Neural crest cell (in vitro differentiated cells): ENCODE measurements at places on chromosomes 7 and 10.

DNA sequence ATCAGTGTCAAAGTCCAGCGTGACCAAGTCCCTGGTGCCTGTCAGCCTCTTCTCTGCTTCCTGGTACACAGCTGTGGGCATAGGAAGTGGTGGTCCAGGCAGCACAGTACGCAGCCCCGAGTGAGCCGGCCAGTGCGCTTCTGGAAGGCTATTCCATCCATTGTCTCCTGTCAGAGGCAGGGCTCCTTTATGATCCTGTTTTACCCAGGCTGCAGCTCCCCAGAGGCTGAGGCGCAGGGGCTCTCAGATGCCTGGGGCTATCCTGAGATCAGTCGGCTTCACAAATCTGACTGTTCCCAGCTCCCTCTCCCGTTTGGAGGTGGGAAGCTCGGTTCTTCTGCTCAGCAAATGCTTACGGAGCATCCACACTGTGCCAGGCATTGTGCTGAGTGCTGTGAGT is 70.3 kb downstream of the LANCL2 start:
- DNase-seq = no peak

DNA sequence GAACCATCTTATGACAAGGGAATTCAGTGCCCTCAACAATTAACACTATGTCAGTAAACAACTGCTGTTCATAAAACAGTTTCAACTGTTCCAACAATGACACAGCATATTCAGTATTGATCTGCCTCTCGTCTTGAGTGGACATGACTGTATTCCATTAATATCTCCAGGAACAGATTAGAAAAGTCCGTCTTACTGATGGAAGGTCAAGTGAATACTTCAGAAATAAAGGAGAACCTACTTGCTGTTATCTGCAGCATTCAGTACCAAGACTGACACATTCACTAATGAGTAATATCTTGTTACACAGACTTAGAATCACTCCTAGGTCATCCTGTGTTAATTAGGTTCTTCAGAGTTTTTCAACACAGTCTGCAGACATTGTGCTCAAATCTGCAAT is 12.1 kb downstream of the KBTBD2 start:
- DNase-seq = no peak

GRCh38 chr7:77393261-77393660 is 22.9 kb downstream of the GSAP start:
- no peak for DNase-seq

GRCh38 chr7:3039787-3040186 is 3.9 kb downstream of the CARD11 start:
- no peak for DNase-seq

- no peak for DNase-seq
Observed at GRCh38 chr10:117159390-117159789, 21.3 kb upstream of the VAX1 start.

- no peak for DNase-seq
Observed at GRCh38 chr7:31083210-31083786, 31.2 kb downstream of the ADCYAP1R1 start.

DNA sequence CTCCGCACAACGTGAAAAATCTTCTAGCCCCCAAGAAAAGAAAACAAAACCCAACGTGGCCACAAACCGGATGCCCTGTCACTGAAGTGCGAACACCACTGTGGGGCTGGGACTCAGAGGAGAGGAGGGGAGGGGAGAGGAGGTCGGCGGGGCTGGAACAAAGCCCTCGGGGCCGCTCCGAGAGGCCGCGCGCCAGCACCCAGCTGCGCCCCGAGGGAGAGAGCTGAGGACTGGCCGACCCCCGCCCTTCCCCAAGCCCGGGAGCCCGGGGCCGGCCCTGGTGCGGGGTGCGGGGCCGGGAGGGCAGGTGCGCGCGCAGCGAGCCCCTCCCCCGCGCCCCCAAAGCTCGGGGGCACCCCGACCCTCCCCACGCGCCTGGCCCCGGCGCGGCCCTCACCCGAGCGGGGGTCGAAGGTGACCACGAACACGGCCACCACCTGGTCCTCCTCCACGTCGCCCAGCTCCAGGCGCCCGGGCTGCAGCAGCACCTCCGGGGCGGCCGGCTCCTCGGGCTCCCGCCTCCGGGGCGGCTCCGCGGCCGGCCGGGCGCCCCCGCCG is 398 bp downstream of the DENND11 start:
- DNase-seq = peak; percentile 43

DNA sequence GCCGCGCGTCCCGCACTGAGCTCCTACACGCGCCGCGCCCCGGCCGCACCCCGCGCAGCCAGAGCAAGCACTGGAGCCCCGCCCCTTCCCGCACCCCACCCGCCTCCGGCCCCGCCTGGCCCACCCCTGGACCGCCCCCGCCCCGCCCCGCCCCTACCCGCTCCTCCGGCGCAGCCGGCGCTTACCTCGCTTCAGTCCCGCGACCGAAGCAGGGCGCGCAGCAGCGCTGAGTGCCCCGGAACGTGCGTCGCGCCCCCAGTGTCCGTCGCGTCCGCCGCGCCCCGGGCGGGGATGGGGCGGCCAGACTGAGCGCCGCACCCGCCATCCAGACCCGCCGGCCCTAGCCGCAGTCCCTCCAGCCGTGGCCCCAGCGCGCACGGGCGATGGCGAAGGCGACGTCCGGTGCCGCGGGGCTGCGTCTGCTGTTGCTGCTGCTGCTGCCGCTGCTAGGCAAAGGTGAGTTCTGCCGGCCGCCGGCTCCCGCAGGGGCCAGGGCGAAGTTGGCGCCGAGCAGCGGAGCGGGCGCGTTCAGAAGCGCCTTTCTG is at the start of gene RET:
Gene RET (plus strand): TSS at position 194 of the 545 bp plus-strand sequence. CDS start 190 bp downstream, at position 384.
- DNase-seq = no peak

DNA sequence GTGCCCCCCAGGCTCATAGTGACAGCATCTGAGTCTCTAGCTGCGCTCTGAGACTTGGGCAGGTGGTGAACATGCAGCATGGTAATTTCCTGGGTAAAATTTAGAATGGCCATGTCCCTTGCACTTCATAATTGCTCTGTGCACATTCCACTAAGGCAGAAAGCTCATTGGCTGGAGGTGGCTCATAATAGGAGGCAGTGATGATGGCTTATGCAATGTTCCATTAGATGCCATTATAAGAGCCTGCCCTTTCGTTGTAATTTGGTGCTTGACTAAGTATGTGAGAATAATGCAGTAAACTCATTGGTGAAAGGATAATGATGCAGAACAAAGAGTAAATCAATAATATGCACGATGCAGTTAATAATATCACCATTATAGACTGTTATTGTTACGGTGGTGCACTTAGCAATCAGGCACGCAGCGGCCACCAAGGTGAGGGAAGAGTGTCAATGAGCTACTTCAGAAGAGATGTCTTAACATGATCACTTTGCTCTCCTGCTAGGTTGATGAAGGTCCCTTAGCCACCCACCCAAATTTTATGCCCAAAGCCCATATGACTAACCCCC is 545.9 kb downstream of the KCNMA1 start:
- DNase-seq = no peak

- no peak for DNase-seq
Observed at GRCh38 chr7:24713850-24714675, 43.2 kb downstream of the GSDME start.

DNA sequence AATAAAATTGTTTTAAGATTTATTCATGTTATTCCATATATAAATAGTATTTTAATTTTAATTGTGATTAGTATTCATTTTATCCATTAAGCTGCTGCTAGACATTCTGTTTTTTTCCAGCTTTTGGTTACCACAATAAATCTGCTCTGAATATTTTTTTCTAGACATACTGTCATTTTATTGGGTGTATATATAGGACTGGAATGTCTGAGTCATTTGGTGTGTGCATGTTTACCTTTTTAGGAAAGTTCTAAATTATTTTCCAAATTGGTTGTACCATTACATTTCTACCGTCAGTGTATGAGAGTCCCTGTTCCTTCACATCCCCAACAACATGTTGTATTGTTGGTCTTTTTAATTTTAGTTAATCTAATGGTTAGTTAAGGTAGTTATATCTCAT is 1138.1 kb downstream of the REEP3 start:
- DNase-seq = no peak

DNA sequence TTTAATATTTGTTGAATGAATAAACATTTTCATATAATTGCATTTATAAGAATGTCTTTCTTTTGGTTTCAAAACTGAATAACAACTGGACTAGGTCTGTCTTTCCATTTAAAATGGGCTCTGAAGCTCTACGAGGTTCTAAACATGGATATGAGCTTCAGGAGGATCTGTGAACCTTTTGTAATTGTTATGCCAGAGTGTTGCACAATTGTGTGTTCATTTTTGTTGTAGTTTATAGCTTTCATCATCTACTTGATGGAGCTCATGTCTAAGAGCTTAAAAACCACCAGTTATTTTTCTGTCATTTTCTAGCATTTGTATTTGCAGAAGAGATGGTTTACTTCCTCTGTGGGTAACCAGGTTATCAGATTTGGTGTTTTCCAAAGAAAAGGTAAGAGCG is 265.7 kb upstream of the NPY start:
- no peak for DNase-seq

DNA sequence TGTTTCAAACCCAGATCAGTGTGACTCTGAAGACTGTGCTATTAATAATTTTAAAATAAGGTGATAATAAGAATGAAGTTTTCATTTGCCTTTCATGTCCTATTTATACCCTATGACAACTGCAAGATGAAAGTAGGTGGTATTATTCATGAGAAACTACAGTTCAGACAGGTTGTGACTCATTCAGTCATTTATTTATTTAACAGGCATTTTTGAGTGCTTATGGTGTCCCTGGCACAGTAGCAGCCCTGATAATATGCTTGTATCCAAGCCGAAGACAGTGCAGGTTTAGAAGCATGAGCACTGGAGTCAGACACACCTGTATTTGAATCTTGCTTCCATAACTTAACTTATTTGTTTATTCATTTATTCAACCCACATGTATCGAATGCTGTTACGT is 87.1 kb downstream of the FZD1 start:
- no peak for DNase-seq

GRCh38 chr10:75462865-75463264 is 31.4 kb downstream of the LRMDA start:
- DNase-seq = no peak

GRCh38 chr10:70600512-70601395 is 1.8 kb downstream of the PRF1 start:
- no peak for DNase-seq

GRCh38 chr7:157813741-157814661 is 477.2 kb downstream of the DNAJB6 start:
- DNase-seq = no peak

- DNase-seq = peak; percentile 41
Observed at GRCh38 chr7:26202019-26202990, 760 bp downstream of the CBX3 start.

DNA sequence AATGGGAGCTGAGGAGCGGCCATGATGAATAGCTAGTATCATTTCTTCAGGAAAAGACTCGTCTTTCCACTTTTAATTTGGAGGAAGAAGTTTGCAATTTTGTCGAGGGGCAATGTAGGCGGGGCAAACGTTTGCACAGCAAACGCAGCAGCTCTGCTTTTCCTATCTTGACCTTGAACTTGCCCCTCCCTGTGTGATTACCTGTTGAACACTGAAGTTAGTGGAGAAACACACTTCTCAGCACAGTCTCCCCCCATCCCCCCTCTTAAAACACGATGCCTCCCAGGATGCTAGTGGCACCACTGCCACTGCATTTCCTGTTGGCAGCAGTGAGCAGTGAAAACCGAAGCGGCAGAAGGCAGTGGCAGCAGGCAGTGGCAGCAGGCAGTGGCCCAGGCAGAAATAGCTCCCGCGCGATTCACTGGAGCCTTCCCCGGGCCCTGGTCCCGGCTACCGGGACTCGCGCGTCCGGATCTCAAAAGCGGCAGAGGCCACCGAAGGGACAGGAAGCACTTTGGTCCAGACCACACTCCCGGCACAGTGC is at the start of gene EPDR1:
Gene EPDR1 (plus strand): TSS at position 336 of the 544 bp plus-strand sequence. CDS start 300 bp downstream, outside the sequence.
- peak; percentile 36 for DNase-seq

GRCh38 chr10:98587156-98587837 is 140.6 kb upstream of the HPS1 start:
- DNase-seq = no peak

GRCh38 chr7:45292481-45292880 is 134.9 kb downstream of the RAMP3 start:
- no peak for DNase-seq

GRCh38 chr10:86305521-86305920 is 61.1 kb downstream of the GRID1 start:
- DNase-seq = no peak

- peak; percentile 39 for DNase-seq
Observed at GRCh38 chr7:37052705-37053104, 328.4 kb upstream of the AOAH start.

DNA sequence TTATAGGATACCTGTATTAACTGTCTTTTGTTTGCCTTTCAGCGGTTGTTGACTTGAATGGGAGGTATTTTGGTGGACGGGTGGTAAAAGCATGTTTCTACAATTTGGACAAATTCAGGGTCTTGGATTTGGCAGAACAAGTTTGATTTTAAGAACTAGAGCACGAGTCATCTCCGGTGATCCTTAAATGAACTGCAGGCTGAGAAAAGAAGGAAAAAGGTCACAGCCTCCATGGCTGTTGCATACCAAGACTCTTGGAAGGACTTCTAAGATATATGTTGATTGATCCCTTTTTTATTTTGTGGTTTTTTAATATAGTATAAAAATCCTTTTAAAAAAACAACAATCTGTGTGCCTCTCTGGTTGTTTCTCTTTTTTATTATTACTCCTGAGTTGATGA is 26.6 kb downstream of the RBM17 start:
- DNase-seq = no peak
